Effector memory CD4-positive, alpha-beta T cell (primary cell): ENCODE measurements at places on chromosomes 7 and 10.
A peak's percentile ranks its signal among the peaks of the same experiment; 100 is the strongest.

DNA sequence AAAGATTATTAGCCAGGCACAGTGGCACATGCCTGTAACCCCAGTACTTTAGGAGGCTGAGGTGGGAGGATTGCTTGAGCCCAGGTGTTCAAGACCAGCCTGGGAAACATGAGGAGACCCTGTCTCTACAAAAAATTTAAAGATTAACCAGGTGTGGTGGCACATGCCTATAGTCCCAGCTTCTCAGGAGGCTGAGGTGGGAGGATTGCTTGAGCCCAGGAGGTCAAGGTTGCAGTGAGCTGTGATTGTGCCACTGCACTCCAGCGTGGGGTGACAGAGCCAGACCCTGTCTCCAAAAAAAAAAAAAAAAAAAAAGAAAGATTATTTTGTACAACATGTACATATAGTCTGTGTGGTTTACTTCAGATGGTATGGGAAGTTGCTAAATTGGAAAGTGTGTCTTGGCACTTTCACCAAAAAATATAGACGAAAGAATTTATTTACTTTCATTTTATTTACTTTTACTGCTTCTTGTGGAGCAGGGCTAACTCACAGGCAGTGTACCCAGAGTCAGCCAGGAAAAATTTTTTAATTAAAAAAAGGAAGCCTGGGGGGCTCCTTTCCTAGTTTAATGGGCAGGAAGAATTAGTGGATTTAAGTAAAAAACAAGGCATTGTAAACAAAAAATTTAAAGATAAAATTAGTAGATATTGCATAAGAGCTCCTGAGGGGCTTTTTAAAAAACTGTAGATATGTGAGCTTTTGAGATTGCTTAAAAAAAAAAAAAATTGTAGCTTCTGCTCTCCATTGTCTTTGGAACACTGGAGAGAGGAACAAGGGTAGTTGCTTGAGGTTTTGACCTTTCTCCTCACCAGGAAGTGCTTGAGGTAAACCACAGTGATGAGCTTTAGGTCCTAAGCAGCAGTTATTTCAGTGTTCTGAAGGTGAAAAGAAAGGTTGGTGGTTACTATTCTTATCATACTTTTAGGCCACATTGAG is 44.6 kb upstream of the VDAC2 start:
- H3K4me1 ChIP-seq, result peaks cover 19% of the 10 kb centered on the region
- no peak overlapping the region for H3K27ac ChIP-seq
- H3K36me3 ChIP-seq, result no peaks in the 10 kb centered on the region
- peak overlapping the region; percentile 13 for H3K4me3 ChIP-seq

DNA sequence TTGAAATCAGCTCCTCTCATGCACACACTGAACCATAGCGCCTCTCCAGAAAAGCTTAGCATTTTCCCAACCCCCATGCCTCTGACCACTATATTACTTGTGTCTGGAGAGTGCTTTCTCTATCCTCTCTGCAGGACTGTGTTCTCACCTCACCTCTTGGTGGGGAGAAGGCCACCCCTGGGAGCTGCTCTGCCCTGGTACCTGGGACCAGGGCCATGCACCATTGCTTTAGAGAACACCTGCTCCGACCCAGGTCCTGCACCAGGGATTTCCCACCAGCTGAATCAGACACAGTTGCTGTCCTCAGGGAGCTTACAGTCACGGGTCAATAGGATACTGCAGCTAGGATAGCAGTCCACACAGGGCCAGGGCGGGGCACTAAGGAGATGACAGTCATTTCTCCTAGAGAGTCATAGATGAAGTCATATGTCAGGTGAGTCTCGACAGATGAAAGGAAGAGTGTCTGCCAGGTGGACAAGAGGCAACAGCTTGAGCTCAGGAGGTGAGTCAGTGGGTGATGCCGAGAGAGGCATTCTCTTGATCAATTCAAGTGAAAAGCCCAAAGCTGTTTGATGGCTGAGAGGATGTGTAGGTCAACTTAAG is 619 bp upstream of the LMTK2 start:
- DNase-seq, result peak; percentile 0
- H3K4me3 ChIP-seq, result no peak overlapping the region
- no peak overlapping the region for H3K27ac ChIP-seq
- H3K36me3 ChIP-seq, result no peaks in the 10 kb centered on the region
- no peaks in the 10 kb centered on the region for H3K4me1 ChIP-seq

DNA sequence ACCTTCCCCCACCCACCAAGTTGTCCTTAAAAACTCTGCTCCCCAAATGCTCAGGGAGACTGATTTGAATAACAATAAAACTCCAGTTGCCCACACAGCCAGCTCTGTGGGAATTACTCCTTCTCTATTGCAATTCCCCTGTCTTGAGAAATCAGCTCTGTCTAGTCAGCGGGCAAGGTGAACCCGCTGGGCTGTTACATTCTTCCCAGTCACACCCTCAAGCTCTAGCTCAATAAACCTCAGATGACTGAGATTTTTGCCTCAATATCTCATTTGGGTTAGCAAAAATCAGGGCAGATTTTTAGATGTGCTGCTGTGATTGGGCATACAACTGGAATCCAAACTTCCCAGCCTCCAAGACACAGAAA is 32.9 kb downstream of the SVOPL start:
- no peaks in the 10 kb centered on the region for H3K36me3 ChIP-seq
- H3K27ac ChIP-seq, result no peak overlapping the region
- no peak for DNase-seq

GRCh38 chr7:121278120-121279021 is 50.4 kb upstream of the WNT16 start:
- H3K4me3 ChIP-seq, result no peak overlapping the region
- DNase-seq, result no peak
- H3K27ac ChIP-seq, result no peak overlapping the region
- no peaks in the 10 kb centered on the region for H3K27me3 ChIP-seq

DNA sequence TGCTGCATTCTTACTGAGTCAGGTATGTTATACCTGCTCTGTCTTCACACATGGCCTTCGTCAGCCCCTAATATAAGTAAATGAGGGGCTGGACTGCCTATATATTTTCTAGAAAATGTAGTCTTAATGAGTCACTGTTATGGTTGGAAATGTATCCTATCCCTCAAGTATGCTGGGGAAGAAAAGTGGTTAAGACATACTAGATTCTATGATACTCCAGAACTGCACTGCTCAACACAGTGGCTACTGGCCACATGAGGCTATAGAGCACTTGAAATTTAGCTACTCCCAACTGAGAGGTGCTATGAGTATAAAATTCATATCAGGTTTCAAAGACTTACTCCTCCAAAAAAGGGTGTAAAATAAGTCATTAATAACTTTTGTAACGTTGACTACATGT is 104.3 kb upstream of the STEAP1B start:
- no peaks in the 10 kb centered on the region for H3K4me1 ChIP-seq
- H3K27me3 ChIP-seq, result no peaks in the 10 kb centered on the region
- H3K27ac ChIP-seq, result no peak overlapping the region
- no peak for DNase-seq

DNA sequence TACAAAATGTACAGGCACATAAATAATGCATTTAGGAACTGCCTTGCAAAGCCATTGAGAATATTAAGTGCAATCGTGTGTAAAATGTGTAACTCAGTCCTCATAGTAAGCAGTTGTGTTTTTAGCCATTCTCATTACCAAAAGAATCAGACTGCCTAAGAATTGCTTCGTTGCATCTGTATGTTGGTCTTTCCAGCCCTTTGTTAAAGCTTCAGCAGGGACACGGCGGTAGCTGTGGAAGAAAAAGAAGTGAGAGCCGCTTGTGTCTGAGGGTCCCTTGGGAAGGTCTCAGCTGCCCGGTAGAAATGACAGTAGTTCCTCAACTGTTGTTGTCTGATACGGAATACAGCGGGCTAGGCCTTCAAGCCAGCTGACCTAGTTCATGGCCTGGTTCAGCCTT is 22.8 kb upstream of the ACSL5 start:
- H3K27ac ChIP-seq, result no peak overlapping the region
- H3K36me3 ChIP-seq, result no peaks in the 10 kb centered on the region
- H3K4me1 ChIP-seq, result no peaks in the 10 kb centered on the region
- no peak overlapping the region for H3K4me3 ChIP-seq
- DNase-seq, result no peak
